Stimulated activated CD4-positive, alpha-beta T cell treated with anti-CD3 and anti-CD28 coated beads, Interleukin-4, amount 100 ng/mL, for 4 hours (primary cell): ENCODE measurements at places on chromosomes 1 and 21.

- no peak for DNase-seq
Observed at GRCh38 chr1:182143825-182144645, 82.5 kb upstream of the ZNF648 start.

GRCh38 chr21:15425049-15425448 is 304.7 kb upstream of the USP25 start:
- no peak for DNase-seq

DNA sequence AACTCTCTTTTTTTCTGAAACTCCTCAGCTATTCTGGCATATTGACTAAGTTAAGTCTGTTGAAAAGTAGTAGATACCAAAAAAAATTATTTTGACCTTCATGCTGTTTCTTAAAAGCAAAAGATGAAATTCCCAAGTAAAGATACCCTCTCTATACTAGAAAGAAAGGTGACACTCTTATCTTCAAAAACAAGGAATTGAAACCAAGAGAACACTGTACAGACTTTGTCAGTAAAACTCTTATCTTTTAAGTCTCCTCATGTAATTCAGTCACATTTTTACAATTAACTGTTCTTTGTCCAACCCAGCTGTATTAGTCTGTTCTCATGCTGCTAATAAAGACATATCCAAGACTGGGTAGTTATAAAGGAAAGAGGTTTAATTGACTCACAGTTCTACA is 496.2 kb downstream of the LTN1 start:
- no peak for DNase-seq

DNA sequence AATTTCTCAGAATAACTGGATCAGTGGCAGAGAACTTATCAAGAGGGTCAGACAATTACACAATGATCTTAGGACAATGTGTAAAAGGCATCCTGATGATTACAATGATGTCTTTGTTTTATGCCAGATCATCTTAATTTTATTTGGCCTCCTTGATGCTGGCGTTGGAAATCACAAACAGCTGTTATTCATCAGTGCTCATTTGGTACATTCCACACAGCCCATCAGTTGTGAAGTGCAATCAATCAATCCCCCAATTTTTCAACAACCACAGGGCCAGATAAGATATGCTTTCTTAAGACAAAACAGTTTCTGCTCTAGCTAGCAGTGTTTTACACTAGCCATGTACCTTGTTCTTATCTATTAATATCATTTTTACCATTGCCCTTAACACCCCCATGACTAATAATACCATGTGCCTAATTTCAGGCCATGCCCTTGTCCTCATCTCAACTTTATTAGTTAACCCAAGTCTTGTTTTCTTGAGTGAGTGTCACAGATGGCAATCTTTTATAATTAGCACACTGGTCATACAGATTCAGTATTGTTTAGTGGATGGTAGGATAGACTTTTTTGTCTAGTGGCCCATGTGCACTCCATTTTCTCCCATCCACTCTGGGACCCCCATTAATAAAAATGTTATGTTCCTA is 40.8 kb upstream of the COL24A1 start:
- no peak for DNase-seq

DNA sequence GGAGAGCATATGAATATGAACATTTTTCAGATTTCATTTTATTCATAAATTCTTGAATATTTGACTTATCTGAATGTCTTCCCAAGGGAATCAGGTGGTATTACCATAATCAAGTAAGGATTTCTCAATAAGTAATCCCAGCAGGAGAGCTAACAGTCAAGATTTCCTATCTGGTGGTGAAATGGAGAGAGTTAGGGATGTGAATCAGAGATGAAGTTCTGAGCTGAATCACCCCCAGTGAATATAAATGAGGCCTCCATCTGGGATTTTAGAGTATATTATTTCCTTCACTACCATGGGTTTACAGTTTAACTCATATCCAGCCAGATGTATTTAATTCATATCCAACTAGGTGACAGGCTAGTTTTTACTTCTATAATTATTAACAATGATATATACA is 61.5 kb upstream of the RGS2 start:
- DNase-seq: no peak

GRCh38 chr1:8439015-8439702 is 121.2 kb downstream of the SLC45A1 start:
- no peak for DNase-seq

GRCh38 chr1:118736322-118736721 is 251.8 kb downstream of the TBX15 start:
- DNase-seq: no peak

DNA sequence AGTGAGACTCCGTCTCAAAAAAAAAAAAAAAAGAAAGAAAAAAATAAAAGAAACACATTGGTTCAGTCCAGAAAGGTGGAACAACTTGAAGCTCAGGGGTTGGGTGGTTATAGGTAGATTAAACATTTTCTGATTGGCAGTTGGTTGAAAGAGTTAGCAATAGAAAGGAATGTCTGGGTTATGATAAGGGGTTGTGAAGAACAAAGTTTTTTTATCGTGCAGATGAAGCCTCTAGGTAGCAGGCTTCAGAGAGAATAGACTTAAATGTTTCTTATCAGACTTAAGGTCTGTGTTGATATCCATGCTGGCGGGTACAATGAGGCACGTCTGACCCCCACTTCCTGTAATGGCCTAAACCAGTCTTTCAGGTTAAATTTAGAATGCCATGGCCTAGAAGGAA is 45.0 kb upstream of the PDE9A start:
- no peak for DNase-seq

DNA sequence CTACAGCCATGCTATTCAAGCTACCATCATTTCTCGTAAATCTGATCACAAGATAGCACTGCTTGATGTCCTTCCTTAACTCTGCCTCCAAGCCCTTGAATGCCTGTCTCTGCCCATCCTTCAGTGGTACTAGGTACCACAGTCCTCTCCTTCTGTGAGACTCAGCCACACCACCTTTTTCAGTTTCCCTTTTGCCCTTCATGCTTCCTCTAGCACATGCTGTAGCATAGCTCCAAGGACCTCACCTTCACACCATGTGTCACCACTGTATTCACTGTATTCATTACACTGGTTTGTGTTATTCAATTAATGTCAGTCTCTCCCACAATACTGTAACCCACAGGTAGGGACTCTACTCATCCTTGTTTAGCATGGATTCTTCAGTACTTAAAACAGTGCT is 8.0 kb upstream of the TP53BP2 start:
- DNase-seq: no peak

DNA sequence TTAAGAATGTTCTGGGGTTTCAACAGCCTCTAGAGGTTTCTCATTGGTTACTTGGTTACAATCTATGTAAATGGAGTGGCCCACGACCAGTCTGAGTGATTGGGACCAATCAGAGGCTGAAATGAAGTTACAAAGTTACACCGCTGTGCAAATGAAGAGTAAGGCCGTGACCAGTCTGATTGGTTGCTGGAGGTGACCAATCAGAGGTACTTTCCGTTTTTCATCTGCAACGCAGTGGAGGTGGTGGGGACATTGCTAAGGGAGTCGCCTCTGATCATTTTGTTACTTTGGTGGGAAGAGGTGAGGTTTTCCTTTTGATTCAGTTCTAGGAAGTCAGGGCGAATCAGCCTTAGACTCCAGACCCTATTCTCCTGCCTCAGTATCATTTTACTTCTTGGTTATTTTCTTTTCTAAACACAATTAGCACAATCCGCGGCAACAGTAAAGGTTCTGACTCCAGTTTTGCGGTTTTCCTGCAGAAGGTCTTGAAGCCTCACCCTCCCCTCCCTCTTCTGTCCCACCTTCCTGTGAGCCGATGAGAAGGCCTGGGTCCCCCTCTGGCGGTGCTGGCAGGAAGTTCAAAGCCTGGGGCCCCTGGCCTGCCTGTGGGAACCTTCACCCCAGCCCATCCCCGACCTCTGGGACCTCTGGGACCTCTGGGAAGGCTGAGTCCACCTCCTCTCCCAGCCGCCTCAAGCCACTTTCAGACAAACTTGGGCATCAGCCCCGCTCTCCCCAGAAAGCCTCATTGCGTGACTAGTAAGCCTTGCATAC is 38.7 kb upstream of the TTC34 start:
- DNase-seq: peak; percentile 55

GRCh38 chr1:26771643-26772321 is 16.0 kb upstream of the PIGV start:
- DNase-seq: no peak

DNA sequence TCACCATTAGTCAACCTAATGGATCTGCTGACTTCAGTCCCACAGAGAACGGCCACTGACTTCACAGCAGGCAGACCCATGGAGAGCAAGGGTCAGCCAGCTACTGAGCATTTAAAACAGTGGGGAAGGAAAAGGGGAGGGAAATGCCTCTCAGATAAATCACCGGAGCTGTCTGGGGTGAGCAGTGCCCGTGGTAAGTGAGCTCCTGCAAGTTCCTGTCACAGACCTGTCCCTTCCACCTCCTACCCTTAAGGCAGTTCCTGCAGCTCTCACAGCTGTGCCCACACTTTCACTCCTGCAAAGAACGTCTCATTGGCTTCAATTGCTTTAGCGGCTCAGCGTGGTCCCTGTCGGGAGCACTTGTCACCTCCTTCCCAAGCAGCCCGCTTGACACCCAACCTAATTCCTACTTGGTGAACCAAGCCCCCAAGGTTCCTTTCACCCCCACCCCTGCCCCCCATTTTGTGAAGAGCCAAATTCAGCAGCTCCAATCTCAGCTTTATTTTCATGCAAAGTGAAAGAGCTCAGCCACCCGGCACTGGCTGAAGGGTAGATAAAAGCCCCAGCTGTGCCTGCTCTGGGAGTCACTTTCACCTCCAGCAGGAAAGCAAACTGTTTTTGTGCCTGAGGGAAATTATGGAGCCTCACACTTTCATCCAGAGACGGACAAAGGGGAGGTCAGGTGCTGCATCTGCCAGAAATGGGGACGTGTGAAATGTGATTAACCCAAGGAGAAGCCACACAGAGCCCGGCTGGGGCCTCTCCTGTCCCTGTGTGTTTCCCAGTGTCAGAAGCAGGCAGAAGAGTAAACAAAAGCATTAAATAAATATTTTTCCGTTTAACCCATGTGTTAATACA is 306.2 kb downstream of the TTLL7 start:
- DNase-seq: no peak

- no peak for DNase-seq
Observed at GRCh38 chr1:210647406-210648333, 319.0 kb downstream of the HHAT start.

GRCh38 chr1:22618056-22618455 is 18.4 kb upstream of the C1QA start:
- DNase-seq: no peak

- no peak for DNase-seq
Observed at GRCh38 chr1:110916669-110917306, 43.8 kb downstream of the CD53 start.

GRCh38 chr1:108154314-108154713 is 45.8 kb downstream of the SLC25A24 start:
- no peak for DNase-seq

- DNase-seq: no peak
Observed at GRCh38 chr1:243325305-243325890, 69.6 kb downstream of the SDCCAG8 start.

- DNase-seq: no peak
Observed at GRCh38 chr1:59674595-59674994, 140.2 kb upstream of the HOOK1 start.

- DNase-seq: peak; percentile 74
Observed at GRCh38 chr1:1040004-1040991, 20.4 kb downstream of the AGRN start.

GRCh38 chr1:33390542-33390941 is 40.4 kb downstream of the PHC2 start:
- no peak for DNase-seq
